ENCODE measurements at places on chromosomes 16 and 17.

DNA sequence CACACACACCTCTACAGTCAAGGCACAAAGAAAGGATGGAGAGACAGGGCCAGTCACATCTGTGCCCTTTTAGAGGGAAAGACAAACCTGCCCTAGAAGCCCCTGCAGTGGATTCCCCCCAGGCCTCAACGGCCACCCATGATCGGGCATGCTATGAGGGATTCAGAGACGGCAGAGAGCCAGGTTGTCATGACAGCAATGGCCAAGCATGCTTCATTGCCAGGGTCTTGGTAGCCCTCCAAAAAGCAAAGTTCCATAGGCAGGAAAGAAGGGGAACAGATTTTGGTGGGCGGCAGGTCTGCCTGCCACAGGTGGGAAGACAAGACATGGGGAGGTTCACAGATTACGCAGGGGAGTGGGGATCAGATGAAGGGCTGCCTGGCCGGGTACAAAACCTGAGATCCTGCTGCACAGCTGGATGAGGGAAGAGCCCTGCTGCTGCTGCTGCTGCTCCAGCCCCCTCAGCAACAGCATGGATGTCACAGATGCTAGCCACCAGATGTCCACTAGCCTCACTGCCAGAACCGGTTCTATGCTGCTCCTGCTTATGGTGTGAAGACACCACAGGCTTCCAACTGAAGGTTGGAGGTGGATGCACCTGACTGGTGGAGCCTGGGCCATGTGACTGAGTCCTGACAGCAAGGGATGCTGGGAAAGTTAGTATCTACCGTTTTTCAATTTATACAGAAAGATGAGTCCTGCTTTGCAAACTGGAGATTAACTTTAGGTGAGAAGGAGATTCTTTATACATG is 17.8 kb downstream of the ACTG1 start:
- DNase-seq, result no peak

- no peak for DNase-seq
Observed at GRCh38 chr16:83021045-83021444, 394.3 kb downstream of the CDH13 start.

DNA sequence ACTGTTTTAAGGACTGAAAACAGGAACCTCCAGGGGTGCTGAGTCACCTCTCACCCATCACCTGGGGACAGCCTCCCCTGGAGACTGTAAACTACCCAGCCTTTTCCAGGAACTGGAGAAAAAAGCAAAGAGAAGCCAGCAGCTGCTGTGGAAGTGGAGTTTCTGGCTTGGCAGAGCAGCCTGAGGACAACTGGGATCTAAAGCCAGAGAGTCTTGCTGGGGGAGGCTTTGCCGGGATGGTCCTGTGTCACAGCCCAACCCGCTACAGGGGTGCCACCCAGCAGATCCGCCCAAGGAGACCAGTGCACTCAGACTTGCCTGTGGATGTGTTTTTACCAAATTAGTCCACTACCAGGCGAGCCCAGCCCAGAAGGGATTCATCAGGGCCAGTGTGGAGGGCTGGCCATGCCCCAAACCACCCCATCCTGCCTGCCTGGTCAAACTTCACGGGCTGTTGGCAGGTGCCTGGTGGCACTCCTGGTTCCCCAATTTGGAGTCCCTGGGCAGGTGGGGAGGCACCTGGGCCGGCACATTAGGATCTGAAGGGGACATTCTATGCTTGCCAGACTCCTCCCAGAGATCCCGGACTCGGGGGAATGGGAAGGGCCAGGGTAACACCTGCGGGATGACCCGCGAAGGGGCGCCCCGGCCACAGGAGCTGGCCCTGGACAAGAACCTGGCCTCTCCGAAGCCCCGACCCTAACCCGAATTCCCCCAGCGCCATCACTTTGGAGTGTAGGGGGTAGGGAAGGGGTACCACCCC is 771 bp downstream of the MSRB1 start:
- no peak for DNase-seq

GRCh38 chr17:4204710-4205173 is 59.0 kb downstream of the ANKFY1 start:
- no peak for DNase-seq

- no peak for DNase-seq
Observed at GRCh38 chr17:67801626-67802175, 23.6 kb upstream of the BPTF start.

DNA sequence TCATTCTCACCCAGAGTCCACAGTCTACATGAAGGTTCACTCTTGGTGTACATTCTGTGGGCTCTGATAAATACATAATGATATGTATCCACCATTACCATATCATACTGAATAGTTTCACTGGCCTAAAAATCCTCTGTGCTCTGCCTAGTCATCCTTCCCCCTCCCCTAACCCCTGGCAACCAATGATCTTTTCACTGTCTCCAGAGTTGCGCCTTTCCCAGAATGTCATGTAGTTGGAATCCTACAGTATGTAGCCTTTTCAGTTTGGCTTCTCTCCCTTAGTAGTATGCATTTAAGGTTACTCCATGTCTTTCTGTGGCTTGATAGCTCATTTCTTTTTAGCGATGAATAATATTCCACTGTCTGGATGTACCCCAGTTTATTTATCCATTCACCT is 101.3 kb downstream of the NOG start:
- DNase-seq, result no peak

Measured in GM13977 (cell line).